Activated naive CD8-positive, alpha-beta T cell treated with anti-CD3 and anti-CD28 coated beads, Interleukin-2, amount 10 ng/mL, durations not matched to agents 7 days and 5 days (primary cell): ENCODE measurements at places on chromosomes 2 and 18.

DNA sequence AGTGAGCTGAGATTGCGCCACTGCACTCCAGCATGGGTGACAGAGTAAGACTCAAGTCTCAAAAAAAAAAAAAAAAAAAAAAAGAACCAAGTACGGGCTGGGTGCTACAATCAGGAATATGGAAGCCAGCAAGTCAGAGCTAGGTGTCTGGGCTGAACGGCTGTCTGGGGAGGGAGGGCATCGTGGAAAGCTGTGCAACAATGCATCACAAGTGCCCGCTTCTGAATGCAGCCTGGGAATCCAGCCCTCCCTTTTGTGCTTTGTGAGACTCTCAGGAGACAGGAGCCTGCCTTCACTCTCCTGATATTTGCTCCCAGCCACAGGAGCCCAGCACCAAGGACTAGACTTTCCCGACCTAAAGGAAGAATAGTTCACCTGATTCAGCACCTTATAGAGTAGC lies 124.9 kb upstream of the SMAD2 start:
- DNase-seq: no peak

DNA sequence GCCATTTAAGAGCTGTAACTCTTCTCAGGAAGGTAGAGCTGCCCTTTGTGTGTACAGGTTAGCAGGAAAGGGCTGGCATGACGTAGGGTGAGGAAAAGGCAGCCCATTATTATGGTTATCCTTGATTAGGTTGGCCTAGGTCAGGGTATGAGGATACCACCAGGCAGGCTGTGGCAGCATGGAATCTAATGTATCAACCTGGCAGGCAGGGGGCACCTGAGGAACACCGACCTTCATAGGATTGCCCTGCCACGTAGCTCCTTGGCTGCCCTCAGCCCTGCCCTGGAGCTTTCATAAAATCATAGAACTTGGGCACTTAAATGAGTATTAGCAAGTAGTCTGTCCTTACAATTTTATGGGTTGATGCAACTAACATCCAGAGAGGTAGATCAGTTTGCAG lies 261.6 kb downstream of the LTBP1 start:
- DNase-seq: no peak

DNA sequence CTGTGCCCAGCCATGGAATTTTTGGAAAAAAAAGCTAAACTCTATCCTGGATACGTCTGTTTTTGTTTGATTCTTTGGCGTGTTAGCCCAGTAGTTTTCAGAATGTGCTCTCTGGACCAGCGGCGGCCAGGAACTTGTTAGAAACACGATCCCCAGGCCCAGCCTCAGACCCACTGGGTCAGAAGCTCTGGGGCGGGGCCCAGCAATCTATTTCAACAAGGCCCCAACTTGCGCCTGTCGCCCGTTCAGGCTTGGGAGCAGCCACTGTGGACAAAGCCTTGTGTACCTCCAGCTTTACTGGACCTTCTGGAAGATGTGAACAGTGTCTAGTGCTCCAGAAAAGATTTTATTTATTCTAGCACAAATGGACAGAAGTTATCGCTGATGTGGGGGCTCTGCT lies 14.3 kb downstream of the CABLES1 start:
- DNase-seq: no peak

- DNase-seq: no peak
Measured at GRCh38 chr2:47301277-47301618, 101.7 kb upstream of the MSH2 start.

DNA sequence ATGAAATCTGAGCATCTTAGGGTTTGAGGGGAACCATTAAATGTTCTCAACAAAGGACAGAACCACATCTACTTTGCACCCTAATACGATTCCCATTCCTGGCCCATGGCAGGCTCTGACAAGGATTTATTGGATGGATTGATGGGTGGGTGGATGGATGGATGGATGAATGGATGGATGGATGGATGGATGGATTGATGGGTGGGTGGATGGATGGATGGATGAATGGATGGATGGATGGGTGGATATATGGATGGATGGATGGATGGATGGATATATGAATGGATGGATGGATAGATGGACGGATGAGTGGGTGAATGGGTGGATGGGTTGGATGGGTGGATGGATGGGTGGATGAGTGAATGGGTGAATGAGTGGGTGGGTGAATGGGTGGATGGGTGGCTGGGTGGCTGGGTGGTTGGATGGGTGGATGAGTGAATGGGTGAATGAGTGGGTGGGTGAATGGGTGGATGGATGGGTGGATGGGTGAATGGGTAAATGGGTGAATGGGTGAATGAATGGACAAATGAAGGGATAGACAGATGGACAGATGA lies 29.6 kb upstream of the MLPH start:
- DNase-seq: no peak

- DNase-seq: no peak
Measured at GRCh38 chr2:8534729-8535468, 147.0 kb upstream of the ID2 start.

- no peak for DNase-seq
Measured at GRCh38 chr2:120881981-120882788, 146.5 kb downstream of the GLI2 start.

DNA sequence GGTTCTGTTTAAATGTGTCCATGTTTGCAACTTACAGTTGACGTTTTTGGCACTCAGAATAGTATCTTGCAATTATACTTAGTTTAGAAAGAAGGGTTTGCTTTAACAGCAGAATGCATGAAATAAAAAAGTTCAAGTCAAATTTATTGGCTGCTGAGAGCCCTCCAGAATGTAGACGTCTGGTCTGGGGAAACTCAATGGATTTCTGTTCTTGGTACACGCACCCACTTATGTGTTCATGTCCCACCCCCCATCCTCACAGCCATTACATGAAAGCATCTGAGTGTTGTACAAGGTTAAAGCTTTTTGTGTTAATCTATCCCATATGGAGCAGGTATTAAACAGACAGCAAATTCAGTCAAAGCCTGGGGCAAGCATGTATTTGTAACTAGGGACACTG lies 219.5 kb downstream of the SOX11 start:
- DNase-seq: no peak

DNA sequence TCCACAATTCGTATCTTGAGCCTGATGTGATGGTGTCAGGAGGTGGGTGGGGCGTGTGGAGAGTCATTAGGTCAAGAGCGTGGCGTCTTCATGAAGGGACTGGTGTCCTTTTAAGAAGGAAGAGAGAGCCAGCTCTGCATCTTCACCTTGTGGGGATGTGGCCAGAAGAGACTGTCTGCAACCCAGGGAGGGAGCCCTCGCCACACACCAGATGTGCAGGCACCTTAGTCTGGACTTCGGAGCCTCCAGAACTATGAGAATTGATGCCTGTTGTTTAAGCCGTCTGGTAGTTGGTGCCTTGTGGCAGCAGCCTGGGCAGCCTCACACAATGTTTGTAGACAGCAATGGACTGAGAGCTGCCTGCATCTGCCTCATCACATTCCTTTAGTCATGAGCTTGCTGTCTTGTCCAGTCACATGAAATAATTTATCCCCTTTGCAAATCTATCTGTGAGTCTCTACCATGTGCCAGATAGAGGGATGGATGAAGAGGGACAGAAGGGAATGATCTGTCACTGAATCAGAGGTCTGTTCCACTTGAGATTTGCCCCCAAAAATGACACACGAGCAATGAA lies 61.0 kb downstream of the MYT1L start:
- no peak for DNase-seq

DNA sequence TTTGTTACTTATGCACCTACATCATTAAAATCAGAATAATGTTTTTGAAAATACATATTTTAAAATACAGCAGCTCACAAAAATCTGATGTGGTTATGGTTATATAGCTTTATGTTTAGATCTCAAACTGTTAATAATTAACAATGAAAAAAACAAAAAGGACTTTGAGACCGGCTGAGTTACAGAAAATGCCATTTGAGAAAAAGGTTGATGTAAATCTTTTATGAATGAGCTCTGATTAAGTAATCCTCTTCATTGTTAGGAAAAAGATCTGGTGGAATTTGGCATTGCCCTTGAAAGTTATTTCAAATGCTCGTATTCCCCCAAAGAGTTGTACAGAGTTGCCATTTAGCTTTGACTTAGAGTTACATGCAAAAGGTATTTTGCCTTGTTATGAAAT lies 82.8 kb upstream of the PROKR1 start:
- no peak for DNase-seq

- no peak for DNase-seq
Measured at GRCh38 chr2:240172071-240172895, 31.8 kb upstream of the OTOS start.

DNA sequence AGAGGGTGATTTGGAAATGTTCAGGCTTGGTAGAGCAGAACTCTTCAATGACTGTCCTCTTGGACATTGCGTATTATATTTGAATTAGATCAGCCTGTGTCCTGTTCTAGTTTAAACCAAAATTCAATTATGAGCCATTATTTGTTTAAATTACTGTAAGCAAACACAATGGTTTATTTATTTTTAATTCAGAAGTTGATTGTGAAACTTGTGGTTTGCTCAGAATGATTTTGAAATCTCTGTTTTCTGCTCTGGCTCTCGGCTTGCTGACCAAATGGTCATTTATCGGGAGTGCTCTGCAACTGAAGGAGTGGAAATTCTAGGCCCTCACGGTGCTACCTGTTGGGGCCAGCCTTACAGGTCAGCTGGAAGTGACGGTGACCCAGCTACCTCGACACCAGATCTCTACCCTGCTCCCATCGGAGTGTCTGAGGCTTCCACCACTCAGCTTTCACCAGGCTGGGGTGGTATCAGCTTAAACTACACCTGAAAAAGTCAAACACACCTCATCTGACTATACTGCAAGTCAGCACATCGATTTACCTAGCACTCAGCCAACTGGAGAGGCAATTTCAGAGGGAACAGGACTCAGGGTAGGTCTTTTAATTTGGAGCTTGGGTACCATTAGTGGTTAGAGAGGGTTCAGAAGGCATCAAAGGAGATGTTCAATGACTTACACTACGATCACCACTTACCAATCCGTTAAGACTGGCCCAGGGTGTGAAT lies 36.8 kb upstream of the GPD2 start:
- DNase-seq: no peak

- no peak for DNase-seq
Measured at GRCh38 chr2:48399828-48400552, 130.0 kb upstream of the STON1 start.

GRCh38 chr2:23475036-23475435 lies 90.1 kb downstream of the KLHL29 start:
- DNase-seq: no peak

- DNase-seq: no peak
Measured at GRCh38 chr18:7958081-7958896, 391.2 kb downstream of the PTPRM start.

GRCh38 chr2:69716555-69717120 lies 25.3 kb upstream of the ANXA4 start:
- no peak for DNase-seq

GRCh38 chr2:208713066-208713745 lies 306.6 kb downstream of the PTH2R start:
- DNase-seq: no peak

GRCh38 chr2:73237168-73237567 lies 3.1 kb downstream of the CCT7 start:
- DNase-seq: no peak

DNA sequence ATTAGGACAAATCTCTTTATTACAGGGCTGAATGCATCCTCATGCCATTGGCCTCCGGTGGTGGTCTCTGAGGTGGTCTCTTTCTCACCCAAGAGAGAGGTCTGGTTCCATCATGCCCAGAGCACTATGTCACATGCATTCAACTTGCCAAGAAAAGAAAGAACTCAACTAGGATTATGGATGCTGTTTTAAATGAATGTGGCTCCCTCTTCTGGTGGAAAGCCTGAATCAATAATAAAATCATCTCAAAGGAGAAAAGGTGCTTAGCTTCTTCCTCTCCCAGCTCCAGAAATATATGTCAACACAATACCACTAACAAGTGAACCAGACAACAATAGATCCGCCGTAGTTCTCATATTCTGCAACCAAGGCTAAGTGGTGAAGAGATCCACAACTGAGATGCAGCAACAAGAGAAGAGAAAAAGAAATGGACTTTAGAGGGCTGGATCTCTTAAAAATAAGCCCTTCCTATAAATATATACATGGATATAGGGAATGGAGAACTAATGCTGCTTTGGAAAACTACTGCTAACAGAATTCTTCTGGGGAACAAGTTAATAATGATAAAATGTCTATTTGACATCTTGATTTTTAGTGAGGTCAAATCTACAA lies 396.8 kb downstream of the NCKAP5 start:
- no peak for DNase-seq

GRCh38 chr18:62487161-62487560 lies 35.7 kb upstream of the ZCCHC2 start:
- no peak for DNase-seq

GRCh38 chr18:79405019-79405780 lies 9.5 kb downstream of the NFATC1 start:
- DNase-seq: no peak

GRCh38 chr2:227761740-227762476 lies 16.2 kb downstream of the SCYGR8 start:
- DNase-seq: no peak

GRCh38 chr2:52698408-52698807 lies 1069.2 kb upstream of the CHAC2 start:
- no peak for DNase-seq

DNA sequence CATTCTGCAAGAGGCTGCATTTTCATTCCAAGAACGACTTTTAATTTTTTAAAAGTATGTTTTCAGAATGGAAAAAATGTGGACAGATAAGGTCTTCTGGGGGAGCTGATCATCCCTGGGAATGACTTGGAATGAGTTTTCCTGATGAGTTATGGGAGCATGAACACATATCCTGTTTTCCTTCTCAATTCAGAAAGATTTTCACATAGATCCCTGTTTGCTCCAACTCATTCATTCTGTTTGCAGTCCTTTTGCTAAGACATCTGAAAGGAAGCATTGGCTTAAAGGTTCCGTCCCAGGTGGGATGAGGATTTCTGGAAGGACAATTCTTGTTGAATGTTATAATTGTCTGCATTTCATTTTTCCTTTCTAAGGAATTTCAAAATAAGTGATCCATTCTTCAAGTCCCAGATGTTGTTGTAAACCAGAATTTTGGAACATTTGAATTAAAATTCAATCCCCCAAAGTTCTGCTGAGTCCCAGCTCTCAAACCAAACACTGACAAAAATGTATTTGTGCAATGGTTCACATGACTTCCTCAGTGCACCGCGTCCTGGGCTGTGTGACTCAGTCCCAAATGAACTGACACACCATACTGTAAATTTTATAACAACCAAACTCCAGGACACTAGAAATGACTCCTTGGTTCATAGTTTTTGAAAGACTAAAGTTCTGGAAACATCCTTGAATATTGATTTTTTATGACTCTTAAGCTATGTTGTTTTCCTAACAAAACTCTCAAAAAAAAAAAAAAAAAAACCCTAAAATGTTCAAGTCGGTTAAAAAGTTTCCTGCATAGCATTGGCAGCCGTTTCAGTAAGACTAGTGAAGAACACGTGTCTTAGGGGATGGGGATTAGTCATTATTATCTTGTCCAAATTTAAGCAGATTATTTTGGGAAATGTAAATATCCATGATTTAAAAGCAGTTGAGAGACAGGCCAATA lies 281.8 kb upstream of the TCF4 start:
- no peak for DNase-seq

- no peak for DNase-seq
Measured at GRCh38 chr2:60472041-60472440, 81.4 kb downstream of the BCL11A start.

DNA sequence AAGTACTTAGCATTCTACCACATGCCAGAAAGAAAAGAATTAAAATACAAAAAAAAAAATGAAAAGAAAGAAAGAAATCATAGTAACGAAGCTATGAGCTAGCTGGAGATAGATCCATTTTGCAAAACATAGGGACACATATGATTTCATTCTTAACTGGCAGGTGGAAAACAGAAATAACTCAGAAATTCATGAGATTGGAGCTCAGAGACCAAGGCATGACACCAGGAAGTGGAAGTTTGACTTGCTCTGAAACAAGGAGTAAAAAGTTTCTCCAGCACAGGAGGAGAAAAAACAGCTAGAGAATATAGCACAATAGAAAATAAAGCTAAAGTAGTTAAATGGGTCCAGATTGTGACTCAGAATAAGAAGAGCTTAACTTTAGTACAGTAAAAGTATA lies 278.1 kb downstream of the ZEB2 start:
- DNase-seq: no peak
